ENCODE measurements at places on chromosomes 3 and 15.

DNA sequence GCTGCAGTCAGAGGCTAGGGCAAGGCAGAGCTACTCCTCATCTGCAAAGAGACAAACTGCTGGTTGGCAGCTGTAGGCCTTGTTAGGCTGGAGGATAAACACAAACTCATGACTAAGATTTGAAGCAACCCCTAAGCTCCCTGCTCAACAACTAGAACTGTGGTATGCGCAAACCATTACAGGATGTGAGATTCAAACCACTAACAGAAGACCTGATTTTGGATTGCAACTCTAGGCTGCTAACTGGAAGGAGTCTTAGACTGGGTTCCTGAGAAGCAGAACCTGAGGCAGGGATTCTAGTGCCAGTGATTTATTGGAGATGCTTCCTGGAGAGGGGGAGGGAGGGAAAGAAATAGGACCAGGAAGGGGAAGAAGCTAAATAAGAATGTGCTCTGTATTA is 22.5 kb downstream of the CCR4 start:
- no peak for DNase-seq

GRCh38 chr15:31005660-31006059 is 14.2 kb upstream of the MTMR10 start:
- DNase-seq: no peak

- peak; percentile 59 for DNase-seq
Measured at GRCh38 chr15:90931828-90932659, at the start of gene HDDC3. TSS of gene HDDC3 (minus strand) at chr15:90932549. CDS start at chr15:90932540, 9 bp downstream.

- no peak for DNase-seq
Measured at GRCh38 chr3:51962854-51963530, 4.3 kb downstream of the PCBP4 start.

GRCh38 chr3:73622091-73622805 is 2.5 kb downstream of the PDZRN3 start:
- DNase-seq: no peak

- no peak for DNase-seq
Measured at GRCh38 chr15:65845826-65846519, 23.3 kb upstream of the RAB11A start.

DNA sequence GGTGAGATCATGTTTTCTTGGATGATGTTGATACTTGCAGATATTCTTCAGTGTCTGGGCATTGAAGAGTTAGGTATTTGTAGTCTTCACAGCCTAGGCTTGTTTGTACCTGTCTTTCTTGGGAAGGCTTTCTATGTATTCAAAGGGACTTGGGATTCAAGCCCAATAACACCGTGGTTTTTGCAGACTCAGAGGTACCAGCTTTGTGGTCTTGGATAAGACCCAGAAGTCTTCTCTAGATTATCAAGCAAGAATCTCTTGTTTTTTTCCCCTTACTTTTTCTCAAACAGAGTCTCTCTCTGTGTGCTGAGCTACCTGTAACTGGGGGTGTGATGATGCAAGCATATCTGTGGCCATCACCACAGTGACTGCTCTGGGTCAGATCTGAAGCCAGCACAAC is 42.7 kb upstream of the CCK start:
- no peak for DNase-seq

GRCh38 chr15:45799508-45799907 is 164.7 kb downstream of the SQOR start:
- DNase-seq: no peak

DNA sequence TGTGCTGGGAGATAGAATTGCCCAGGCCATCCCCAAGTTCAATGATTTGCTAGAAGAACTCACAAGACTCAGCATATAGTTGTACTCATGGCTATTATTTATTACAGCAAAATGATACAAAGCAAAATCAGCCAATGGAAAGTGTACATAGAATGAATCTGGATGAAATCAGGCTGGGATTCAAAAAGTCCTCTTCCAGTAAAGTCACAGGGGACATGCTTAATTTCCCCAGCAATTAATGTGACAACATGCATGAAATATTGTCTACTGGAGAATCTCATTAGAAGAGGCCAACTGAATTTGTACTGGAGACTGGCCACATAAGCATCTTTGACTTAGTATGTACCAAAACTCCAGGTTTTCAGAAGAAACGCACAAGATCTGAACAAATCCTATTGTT is 1043.1 kb downstream of the NAALADL2 start:
- DNase-seq: no peak

DNA sequence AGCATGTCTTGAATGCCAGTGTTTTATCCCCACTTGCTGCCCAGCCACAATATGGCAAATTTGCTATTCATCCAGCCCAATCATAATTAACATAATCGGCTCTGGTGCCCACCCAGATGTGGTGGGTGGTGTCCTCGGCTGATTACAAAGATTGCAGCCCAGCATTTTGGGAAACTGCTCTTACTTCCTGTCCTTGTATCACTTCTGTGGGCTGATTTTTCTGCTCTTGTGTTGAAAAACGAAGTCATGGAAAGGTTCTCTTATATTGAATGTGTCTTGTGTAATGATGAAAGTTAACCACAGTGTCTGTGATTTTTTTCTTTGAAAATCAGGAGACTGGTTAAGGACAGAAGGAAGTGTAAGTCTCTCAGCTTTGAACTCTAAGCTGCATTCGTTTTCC is 141.7 kb downstream of the CACNA2D3 start:
- DNase-seq: no peak

DNA sequence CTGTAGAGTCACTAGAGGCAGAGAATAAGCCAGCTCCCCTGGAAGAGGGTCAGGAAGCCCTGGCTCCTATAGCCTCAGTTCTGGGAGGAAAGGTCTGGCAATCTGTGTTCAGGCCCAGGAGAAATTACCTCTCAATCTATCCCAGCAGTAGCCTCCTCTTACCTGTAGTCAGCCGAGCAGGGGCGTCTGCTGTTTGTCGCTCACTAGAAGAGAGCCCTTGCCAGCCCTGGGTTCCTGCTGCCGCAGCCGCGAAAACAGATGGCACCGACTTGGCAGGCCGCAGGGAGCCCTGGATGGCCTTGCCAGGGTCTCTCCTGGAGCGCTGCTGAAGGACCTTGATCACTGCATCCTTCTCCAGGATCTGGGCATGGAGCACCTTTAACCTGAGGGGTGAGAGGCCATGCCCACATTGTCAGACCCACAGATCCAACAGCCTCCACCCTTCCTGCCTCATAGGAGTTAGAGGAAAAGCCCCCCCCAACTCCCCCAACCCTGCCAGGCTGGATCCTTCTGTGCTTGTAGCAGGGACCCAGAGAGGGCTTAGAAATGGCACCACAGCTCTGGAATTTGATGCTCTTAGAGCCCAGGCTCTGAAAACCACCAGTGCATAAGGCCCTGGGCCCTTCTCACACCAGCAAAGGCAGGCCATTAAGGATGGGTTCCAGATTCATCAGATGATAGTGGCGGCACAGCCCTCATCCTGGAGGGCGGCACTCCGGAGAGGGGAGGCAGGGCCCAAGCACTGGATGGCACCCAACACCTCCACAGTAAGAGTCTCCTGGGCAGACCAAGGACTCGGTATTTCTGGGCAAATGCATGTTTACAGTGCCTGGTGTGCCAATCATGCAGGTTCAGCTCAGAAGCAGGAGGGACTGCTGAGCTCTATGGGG is 14.9 kb downstream of the AMOTL2 start:
- no peak for DNase-seq

DNA sequence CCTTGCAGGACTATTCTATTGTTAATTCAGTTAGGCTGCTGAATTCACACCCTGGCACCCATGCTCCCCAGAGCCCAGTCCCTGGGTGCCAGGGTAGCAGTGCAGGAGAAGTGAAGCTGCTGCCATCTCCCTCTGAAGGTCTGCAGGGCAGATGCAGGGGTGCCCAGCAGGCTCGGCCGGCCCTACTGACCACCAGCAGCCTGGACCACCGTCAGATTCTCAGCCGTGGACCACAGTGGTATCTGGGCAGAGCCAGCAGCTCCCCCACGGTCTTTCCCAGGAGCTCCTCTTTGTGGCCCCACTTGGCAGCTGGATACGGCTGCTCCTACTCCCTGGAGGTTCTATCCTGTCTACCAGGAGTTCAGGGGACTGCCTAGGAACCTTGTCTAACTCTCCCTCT is 46.8 kb downstream of the ALDH1L1 start:
- no peak for DNase-seq

GRCh38 chr3:66133050-66133757 is 87.6 kb upstream of the SLC25A26 start:
- DNase-seq: no peak

DNA sequence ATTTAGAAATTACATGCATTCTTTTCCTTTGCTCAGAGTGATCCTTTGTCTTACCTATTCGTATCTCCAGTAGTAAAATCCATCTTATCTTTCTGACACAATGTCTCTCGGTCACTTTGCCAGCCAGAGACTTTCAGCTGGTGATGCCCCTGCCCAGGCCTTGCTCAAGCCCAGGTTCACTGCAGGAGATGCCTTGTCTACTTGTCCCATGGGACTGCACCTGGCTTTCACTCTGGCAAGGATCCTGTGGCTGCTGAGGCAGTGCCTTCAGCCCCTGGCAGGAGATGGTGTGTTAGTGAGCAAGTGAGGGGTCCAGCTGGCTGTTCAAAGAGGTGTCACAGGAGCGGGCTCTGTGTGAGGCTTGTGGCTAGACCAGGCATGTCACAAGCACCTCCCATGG is 1268.9 kb downstream of the OTOL1 start:
- no peak for DNase-seq

- DNase-seq: no peak
Measured at GRCh38 chr3:56096999-56097398, 371.3 kb downstream of the ERC2 start.

DNA sequence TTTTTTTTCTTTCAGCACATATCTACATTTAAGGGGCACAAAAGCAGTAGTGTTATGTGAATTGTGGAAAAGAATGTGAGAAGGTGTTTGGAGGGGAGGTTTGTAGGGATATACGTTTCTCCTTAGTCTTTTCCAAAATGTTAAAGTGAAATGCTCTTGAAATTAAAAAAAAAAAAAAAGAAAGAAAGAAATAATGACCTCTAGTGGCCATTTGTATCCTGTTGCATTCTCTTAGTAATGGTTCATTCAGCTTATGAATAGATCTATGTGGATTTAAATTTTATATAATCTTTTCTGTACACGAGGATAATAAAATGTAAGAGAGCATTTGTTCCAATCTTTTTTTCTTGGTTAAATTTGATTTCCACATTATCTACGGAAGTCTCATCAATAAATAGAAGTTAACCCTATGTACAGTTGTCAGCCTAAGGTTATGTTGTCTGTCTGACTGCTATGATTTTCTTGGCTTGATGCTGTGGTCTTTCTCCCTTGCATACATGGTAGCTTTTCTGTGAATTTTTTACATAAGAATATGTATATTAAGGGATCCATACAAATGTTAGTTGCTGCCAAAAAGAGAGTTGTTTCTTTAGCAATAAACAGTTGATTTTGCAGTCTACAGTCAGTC is 1.7 kb downstream of the P2RY13 start:
- DNase-seq: no peak

DNA sequence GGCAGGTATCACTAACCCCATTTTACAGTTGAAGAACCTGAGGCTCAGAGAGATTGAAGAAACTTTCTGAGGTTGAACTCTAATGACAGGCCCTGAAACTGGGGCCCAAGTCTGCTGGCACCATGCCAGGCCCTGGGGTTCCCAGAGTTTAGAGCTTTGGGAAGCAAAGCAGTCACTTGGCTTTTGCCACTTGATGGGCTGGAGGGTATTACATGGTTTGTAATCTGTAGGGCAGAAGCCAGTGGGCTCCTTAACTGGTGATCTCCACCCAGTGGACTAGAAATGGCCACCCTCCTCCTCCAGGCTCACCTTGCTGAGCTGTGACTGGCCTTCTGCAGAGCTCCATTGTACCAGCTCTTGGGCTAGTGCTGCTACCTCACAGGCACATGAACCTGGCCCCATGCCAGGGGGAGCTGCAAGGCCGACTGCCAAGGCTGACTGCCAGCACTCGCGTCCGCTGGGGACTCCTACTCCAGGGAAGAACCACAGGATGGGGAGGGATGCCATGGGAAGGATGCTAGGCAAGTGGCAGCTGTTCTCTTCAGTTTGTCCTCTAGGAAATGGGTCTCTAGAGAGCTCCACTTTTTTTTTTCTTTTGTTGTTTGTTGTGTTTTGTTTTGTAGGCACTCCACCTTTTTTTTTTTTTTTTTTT is 104.8 kb downstream of the ETFA start:
- DNase-seq: peak; percentile 17

GRCh38 chr3:132659000-132659364 is 627 bp downstream of the ACAD11 start:
- no peak for DNase-seq

GRCh38 chr3:80553211-80553610 is 785.4 kb upstream of the ROBO1 start:
- DNase-seq: no peak

GRCh38 chr3:184240384-184241140 is 8.2 kb downstream of the ALG3 start:
- DNase-seq: no peak

- no peak for DNase-seq
Measured at GRCh38 chr3:48467473-48468267, 21.1 kb downstream of the ATRIP start.

GRCh38 chr3:124131580-124131979 is 139.7 kb upstream of the ROPN1 start:
- no peak for DNase-seq

DNA sequence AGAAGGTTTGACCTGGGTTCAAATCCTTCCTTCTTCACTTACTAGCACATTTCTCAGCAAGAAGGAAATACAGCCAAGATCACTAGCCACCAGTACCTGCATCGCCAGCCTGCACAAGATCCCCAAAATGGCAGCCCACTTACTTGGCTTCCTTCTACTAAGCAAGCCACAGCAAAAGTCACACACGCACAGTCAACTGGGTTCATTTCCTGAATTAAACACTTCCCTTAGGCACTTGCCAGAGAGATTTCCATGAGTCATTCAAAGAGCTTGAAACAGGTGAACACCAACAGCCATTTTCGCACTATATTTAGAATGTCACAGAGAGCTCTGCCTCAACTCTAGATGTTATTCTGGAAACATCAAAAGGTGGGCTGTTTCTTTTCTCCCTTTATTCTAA is 42.6 kb downstream of the MGLL start:
- DNase-seq: no peak

- DNase-seq: no peak
Measured at GRCh38 chr15:40932649-40933516, 3.7 kb downstream of the DLL4 start.

- DNase-seq: no peak
Measured at GRCh38 chr3:31390466-31390865, 142.3 kb upstream of the STT3B start.

- DNase-seq: no peak
Measured at GRCh38 chr3:94234177-94234788, 171.4 kb downstream of the NSUN3 start.

GRCh38 chr3:138065949-138066348 is 49.5 kb downstream of the DZIP1L start:
- DNase-seq: no peak

DNA sequence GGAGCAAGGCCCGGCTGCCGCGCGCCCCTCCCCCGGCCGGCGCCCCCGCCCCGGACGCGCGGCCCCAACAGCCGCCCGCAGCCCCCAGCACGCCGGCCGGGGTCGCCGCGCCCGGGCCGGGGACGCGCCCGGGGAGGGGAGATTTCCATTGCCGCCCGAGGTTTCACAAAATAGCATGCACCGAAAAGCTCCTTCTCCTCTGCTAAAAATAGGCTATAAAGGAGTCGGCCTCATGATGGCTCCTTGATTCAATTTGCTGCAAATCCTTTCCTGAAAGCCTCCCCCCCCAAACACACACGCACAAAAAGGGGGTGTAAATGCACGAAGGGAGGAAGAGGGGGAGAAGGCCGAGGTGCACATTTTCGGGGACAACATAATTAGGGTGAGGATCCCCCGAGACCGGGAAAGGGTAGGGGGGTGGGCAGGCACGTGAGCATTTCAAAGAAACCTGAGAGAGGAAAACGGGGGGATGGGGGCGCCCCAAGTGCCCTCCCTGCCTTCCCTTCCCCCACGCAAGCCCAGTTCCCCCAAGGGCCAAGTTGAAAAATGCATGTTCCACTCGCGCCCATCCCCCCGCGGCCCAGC is 734 bp downstream of the TBL1XR1 start:
- no peak for DNase-seq

GRCh38 chr15:40755812-40756208 is 756 bp upstream of the RMDN3 start:
- DNase-seq: no peak

Data from NCI-H187 treated with DMSO at 0.1 percent for 48 hours (cell line).